ENCODE measurements at places on chromosomes 1 and 21.

- no peak for DNase-seq
Observed at GRCh38 chr21:32336711-32337110, 38.1 kb downstream of the MRAP start.

DNA sequence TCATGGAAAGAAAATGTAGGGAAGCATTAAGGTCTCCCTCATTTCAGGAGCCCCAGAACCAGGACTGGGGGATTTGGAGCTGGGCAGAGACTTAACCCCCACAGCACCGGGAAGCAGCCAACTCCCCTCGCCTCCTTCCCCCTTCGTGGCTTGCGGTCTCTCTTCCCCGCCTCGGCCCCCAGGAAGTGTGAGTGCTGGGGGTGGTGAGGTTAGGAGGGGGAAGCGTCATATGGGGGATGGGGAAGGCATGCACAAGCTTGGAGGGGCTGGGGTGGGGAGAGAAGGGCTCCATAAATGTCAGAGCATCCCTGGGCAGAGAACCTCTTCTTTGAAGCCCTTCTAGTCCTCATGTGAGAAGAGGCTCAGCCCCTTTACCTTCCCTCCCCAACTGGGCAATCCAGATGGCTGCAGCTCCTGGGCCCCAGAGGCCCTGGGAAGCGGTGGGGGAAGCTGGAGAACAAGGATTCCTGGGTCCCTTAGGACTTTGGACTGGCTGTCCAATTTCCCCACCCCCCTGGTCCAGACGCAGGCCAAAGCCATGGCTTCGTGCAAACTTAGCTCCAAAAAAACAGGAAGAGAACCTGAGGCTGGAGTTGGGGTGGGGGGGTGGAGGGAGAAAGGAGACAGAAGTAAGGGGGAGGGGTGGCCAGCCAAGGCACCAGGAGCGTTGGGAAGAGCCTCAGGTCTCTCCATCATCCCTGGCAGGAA, 7.8 kb downstream of the ZBTB7B start:
- no peak for DNase-seq

DNA sequence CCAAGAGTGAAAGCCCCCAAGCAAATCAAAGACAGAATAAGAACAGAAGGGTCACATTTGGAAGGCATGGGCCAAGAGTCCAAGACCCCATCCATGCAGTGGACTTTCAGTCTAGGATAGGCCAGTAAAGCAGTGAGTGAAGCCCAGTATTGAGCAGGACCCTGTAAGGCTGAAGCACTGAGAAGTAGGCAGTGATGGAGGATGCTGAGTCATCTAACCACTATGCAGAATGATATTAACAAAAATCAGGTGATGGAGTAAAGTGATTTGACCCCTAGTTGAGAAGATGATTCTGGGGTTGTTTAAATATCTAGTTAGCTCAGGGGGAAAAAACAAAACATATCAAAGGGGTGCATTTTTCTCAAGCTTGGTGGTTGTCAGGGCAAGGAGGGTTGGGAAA, 308.7 kb upstream of the PLXNA2 start:
- DNase-seq = no peak

DNA sequence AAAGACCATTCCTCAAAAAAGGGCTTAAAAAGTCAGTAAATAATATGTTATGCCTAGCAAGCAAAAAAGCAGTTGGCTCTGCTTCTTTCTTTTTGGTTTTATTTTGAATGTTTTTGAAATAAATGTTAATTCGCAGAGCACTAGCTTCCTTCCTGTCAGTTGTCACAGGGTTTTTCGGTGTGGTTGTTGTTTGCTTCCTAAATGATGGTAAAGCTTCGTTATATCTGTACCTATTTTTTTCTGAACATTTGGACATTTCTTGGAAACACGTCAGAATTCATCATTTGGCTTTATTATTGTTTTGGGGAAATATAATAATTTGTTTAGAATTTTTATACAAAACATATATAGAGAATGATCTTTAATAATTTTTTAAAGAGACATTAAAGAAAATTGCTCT, 351.9 kb upstream of the SGIP1 start:
- DNase-seq = no peak

DNA sequence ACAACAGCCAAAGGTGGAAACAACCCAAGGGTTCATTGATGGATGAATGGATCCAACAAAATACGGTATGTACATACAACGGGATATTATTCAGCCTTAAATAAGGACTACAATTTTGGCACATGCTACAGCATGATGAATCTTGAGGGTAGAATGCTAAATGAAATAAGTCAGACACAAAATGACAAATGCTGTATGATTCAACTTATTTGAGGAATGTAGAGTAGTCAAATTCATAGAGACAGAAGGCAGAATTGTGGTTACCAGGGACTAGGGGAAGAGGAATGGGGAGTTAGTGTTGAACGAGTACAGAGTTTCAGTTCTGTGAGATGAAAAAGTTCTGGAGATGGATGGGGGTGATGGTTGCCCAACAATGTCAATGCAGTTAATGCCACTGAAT, 118.0 kb upstream of the PAXBP1 start:
- no peak for DNase-seq

DNA sequence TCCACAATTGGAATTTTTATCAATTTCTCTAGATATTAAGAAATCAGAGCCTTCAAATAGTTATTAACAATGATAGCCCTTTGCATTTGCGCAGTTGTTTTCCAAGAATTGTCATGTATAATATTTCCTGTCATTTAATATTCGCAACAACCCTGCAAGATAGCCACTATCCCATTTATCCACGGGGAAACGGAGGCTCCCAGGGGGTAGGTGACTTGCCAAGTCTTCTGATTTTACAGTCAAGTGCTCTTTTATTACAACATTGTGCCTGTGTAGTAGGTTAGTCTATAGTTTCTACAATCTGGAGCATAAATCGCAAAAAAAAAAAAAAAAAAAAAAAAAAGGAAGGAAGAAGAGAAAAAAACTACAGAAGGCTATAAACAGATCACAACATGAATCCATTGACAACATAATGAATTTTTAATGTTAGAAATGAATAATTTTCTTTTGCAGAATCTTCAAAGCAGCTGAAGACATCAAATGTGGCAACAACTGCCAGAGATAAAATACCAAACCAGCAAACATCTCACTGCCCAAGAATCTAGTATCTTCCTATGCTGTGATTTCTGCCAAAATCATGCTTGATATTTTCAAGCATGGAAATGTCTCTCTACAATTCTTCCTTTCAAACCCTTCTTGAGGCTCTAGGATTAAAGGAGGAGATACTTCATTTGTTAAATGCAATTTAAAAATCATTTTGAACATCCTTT, 125.5 kb downstream of the PTPN14 start:
- DNase-seq = no peak

DNA sequence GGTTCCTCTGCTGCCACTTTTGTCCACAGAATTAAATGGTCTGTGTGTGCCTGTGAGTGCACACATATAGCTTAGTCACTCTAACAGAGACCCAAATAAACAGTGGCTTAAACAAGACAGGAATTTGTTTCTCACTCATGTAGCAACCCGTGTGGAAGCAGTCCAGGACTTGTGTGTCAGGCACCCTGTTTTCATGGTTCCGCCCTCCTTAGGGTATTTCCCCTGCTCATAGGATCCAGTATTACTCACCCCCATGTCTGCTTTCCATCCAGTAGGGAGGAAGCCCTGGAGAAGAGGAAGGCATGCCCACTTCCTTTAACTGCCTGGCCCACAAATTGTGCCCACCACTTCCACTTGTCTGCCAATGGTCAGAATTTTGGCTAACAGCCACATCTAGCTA, 41.3 kb upstream of the TACSTD2 start:
- peak; percentile 18 for DNase-seq

- no peak for DNase-seq
Observed at GRCh38 chr1:69139007-69139406, 428.7 kb upstream of the LRRC7 start.

DNA sequence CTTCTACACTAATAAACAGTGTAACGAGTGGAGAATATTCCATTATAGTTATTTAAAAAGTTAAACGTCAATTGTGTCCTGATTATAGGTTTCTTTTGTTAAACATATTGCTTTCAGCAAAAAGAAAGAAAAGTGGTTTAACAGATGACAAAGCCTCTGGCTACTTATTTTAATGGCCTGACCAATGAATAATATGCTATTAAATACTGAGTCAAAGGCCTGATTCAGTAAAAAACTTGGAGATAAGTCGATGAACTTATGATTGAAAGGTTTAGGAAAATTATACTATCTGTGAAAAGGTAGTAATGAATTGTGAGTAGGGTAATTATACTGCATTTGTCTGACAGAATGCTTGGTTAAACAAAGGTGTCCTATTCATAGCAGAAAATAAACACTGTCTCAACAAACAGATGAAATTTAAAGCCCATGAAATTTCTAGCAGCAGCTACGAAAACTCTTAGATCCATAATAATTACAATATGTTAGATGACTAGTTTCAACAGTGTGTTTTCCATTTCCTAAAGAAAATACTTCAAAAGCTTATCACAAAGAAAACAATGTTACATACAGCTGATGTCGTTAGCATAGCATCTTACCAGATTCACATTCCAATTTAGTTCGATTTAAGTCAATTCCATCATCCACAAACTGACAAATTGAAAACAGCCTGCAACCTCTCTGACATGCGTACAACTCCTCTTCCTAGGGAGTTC, 6.2 kb downstream of the TMEM59 start:
- DNase-seq = no peak

DNA sequence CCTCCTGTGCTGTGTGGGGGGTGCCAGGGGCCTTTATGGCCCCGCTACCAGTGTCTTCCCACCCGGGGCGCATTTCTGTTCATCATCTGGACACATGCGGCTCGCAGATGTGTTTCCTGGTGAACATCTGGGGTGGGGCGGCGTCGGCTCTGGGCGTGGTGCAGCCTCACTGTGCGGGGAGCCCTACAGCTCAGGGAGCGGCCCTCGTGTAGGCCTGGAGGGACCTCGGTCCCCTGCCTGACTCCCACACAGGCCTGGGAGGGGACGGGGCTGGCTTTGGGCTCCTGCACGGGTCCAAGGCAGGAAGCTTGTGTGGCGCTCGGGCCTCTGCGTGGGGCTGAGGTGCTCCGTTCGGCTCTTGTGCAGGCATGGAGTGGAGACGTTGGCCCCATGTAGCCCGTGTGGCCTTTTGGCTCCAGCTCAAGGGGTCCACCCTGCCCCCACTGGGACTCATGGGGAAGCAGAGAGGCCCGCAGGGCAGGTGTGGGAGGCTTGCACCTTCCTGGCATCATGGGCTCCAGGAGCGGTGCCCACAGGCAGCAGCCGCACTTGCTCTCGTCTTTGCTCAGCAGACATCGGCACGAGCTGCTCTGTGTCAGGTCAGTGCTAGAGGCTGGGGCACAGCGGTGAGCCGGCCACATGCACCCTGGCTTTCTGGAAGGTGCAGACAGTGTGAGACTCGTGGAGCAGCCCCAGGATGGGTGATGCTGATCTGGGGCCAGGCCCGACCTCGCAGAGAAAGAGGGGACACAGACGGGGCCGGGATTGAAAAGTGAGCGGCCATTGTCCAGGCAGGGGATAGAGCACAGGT, 90.1 kb upstream of the ACTRT2 start:
- no peak for DNase-seq

DNA sequence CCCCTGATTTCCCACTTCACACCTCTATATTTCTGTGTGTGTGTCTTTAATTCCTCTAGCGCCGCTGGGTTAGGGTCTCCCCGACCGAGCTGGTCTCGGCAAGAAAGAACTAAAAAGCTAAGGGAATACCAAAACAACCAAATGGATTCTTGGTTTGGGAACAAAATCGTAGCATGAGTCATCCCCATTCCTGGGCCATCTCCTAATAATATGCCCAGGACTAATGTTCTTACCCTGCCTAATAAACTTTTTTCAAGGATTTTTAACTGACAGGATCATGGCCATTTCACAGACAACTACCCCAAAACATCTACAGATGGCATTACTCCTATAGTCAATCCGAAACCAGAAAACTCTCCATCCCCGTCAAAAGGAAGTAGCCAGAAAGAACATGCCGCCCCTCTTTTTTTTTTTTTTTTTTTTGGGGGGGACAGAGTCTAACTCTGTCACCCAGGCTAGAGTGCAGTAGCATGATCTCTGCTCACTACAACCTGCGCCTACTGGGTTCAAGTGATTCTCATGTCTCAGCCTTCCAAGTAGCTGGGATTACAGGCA, 4.1 kb upstream of the HPDL start:
- no peak for DNase-seq

GRCh38 chr21:33734291-33734690, 92.0 kb downstream of the ITSN1 start:
- DNase-seq = no peak

DNA sequence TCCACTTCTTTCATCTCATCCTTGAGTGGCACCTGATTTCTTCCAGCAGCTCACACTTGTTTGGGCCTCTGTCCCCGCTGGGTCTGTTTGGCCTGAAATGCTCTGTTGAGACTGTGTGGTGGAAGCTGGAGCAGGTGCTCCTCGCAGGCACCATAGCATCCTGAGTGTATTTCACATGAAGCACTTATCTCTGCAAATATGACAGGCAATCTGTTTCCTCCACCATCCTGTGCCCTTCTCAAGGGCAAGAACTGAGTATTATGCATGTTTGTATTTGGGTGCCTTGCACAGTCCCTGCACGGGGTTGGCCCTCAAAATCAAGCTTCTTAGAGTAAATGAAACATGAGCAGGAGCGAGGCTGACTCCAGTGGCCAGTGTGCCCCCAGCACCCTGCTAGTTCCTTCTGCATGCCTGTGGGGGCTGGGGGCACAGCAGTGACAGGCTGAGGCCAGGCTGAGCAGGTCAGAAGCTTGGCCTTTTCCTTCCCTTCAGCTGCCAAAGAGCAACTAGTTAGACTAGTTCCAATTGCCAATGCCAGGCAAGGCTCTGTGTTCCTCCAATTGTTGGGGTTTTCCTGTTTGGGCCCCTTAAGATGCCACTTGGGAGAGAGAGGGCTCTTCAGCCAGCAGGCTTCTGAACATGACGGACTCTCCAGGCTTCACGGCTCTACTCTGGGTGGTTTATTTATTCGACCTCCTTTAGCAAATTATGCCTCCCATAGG, 129.6 kb upstream of the ATP1A1 start:
- no peak for DNase-seq

- DNase-seq = no peak
Observed at GRCh38 chr1:65026235-65026634, 59.9 kb upstream of the JAK1 start.

DNA sequence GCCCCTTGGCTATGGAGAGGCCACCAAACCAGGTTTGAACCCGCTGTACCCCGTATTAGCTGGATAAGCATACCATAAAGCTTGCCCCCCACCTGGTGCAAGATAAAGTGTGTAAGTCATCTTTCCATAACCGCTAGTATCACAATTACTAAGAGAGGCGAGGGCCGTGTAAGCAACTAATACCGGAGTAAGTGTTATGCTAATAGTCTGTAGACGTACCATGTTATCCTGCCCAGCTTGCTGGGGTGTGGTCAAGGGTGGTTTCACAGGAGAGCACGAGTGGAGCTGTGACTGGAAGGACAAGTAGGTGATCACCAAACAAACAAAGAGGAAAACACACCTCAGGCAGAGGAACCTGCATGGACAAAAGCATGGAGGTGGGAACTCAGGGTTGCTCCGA, 3.6 kb upstream of the TNFRSF1B start:
- no peak for DNase-seq

Data from CD4-positive, alpha-beta T cell treated with Interleukin-12 subunit alpha and Interleukin-12 subunit beta, for 1 hour (primary cell).